ENCODE measurements at places on chromosomes 5 and 9. TPM values are rescaled to one million over a fixed set of nuclear protein-coding genes. Genes with fewer than 3 reads are reported as not detected.

The PIP5K1B gene
- 0.98 TPM for total RNA-seq

The ITGA2 gene
- total RNA-seq: 0.86 TPM

The PCDHGB2 gene
- 0.14 TPM for total RNA-seq

The PCDHGA5 gene
- not detected for total RNA-seq

The NR5A1 gene
- total RNA-seq: not detected

The FAM153A gene
- total RNA-seq: 56.9 TPM

The HMCN2 gene
- total RNA-seq: not detected

The WDR38 gene
- total RNA-seq: not detected

The PFN3 gene
- total RNA-seq: not detected

The PTPN3 gene
- total RNA-seq: 0.58 TPM

The C1QTNF3 gene
- total RNA-seq: 1.4 TPM

The HTR1A gene
- total RNA-seq: not detected

The SLC4A9 gene
- total RNA-seq: 0.36 TPM

The TRPM3 gene
- total RNA-seq: not detected

The MLANA gene
- not detected for total RNA-seq

The ZBTB43 gene
- 21.1 TPM for total RNA-seq

The GABRA1 gene
- total RNA-seq: not detected

The MUSK gene
- total RNA-seq: not detected

The CACNA1B gene
- total RNA-seq: not detected

The TEX48 gene
- not detected for total RNA-seq

The GABBR2 gene
- total RNA-seq: not detected

The FBXL7 gene
- total RNA-seq: not detected

The WHRN gene
- total RNA-seq: 12.6 TPM

The CYLC2 gene
- total RNA-seq: not detected

The NRARP gene
- total RNA-seq: 4.4 TPM

The TMEFF1 gene
- 0.68 TPM for total RNA-seq
